Activated naive CD4-positive, alpha-beta T cell treated with anti-CD3 and anti-CD28 coated beads for 36 hours (primary cell): ENCODE measurements at places on chromosomes 3 and 15.

GRCh38 chr15:31283043-31283442 lies 43.6 kb upstream of the KLF13 start:
- DNase-seq = no peak

- DNase-seq = no peak
These were observed 73.1 kb upstream of the AGBL1 start for GRCh38 chr15:86006546-86006945.

- no peak for DNase-seq
These were observed 459.6 kb upstream of the DPH6 start for GRCh38 chr15:36005542-36005941.

- peak; percentile 6 for DNase-seq
These were observed 48.9 kb upstream of the RBP1 start for GRCh38 chr3:139588450-139588849.

GRCh38 chr15:79539401-79539800 lies 107.3 kb downstream of the MINAR1 start:
- DNase-seq = no peak

GRCh38 chr3:124584552-124585391 lies 145.5 kb upstream of the UMPS start:
- DNase-seq = peak; percentile 55

GRCh38 chr15:63559753-63560152 lies 37.4 kb upstream of the FBXL22 start:
- DNase-seq = no peak
